EL (cell line): ENCODE measurements at places on chromosomes 12 and 14.

DNA sequence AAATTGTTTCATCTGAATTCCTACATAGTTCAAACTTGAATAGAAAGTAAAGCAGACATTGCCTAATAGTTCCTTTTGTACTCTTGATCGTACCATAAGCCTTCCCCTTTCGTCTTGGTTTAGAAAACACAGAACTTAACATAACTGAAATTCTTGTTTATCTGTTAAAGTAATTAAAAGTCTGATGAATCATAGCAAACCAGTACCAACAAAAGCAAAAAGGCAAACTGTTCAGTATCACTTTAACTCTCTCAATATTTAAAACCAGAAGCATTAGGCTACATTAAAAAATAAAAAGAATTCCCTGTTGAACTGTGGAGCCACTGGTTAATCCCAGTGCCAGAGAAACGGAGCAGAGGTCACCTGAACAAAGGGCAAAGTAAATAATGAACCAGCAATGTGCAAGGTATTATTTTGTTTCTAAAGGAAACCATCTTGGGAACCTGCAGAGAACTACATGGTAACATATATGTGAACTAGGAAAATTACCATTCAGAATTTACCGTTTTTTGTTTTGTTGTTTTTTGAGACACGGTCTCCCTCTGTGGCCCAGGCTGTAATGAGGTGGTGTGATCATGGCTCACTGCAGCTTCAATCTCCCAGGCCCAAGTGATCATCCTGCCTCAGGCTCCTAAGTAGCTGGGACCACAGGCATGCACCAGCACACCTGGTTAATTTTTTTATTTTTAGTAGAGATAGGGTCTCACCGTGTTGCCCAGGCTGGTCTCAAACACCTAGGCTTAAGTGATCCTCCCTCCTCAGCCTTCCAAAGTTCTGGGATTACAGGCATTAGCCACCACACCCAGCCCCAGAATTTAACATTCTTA is 17.1 kb upstream of the HIGD1C start:
- DNase-seq = peak; percentile 29

DNA sequence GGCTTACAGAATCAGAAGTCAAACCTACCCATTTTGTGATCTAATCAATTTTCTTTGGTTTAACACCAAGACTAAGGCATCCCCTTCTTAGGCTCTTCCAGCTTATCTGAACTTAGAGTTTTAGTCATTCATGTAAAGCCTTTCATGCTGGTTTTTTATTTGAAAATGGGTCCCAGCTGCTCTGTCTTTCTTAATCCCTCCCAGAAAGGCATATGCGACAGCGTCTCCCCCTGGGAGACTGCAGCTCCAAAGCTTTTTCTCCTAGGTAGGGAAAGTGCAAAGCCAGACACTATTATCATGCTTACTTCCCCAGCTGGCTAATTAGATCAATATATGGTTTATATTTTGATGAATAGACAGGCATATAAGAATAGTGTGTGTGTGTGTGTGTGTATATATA is 96.6 kb upstream of the E2F7 start:
- no peak for DNase-seq

DNA sequence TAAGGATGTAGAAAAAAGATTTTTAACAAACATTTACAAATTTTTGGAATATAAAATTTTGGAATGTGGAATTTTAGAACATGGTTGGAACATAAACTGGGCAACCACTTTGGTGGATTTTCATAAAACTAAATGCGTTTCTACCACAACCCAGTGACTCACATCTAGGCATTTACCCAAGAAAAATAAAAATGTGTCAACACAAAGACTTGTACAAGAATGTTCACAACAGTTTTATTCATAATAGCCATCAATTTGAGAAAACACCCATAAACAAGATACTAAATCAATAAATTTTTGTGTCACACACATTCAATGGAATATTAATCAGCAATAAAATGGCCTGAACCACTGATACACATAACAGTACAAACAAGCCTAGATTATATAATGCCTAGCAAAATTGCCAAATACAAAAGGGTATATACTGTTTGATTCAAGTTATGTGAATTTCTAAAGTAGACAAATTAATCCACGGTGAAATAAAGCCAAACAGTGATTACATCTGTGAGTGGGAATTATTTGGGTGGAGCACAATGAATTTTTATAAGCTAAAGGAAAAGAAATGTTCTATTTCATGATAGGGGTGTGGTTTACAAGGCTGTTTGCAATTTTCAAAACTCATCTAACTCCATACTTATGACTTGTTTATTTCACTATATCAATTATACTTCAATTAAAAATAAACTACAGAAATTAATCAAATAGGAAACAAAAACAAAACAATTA is 415.2 kb upstream of the OR4E1 start:
- peak; percentile 6 for DNase-seq

DNA sequence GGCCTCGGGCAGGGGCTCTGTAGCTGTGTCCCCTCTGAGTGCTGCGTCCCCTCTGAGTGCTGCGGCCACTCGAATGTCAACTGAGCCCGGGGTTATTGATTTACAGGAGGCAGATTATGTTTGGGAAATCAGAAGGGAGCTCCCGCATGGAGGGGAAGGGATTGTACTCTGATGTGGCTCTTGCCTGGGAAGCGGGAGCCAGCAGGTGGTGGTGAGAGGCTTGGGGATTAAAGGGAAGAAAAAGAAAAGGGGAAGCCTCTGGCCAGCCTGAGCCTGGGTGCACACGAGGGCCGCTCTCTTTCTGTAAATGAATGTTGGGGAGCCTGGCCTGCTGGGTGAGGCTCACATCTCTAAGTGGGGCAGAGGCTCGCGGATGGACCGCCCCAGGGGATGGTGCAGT is 143.7 kb downstream of the AACS start:
- no peak for DNase-seq

- DNase-seq = peak; percentile 15
Observed at GRCh38 chr12:2049604-2050540, 2.9 kb upstream of the CACNA1C start.

DNA sequence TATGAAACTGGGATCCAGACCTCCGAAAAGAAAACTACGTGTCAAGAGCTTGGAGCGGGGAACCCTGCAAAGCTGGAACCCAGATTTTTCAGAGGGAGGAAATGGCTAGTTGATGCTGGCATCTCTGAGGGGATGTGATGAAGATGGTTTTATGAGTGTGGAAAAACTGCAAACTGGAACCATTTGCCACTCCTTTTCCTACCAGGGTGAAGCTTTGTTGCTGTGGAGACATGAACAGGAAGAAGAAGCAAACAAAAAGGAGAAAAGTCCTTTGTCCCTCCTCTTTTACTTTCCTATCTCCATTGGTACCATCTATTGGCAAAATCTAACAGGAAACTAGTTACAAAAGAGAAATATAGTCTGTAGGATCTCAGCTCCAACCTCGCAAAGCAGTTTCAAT is 39.2 kb downstream of the CDK17 start:
- DNase-seq = no peak

DNA sequence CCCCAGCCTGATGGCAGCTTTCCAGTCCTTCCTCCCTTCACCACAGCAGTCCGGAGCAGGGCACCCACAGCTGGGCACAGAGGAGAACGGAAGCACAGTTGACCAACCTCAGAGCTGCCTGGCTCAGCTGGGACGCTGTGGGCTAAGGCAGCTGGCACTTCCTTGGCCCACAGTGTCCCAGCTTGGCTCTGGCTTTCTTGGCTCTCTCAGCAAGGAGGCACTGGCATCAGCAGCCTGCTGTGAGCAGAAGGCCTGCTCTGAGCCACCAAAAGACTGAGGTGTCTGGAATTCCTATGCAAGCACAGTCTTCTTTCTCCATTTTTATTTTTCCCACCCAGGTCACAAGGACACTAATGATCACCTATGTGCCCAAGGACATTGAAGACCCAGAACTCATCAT is 32.6 kb downstream of the NGB start:
- DNase-seq = no peak

DNA sequence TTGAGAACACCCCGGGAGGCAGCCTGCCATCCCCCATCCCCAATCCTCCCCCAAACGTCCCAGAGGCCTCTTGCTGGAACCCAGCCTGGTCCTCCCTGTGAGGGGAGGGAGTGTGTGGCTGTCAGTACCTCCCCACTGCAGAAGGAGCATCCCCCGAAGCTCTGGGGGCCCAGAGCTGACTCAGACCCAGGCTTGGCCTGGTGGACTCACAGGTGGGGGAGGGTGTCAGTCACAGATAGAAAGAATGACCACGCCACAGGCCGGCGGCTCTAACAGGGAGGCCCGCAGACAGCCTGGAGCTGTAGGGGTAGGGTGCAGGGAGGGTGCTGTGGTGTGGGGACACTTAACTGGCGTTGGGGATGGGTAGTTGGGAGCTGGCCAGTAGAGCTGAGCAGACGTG is 5.3 kb downstream of the HHIPL1 start:
- DNase-seq = no peak

DNA sequence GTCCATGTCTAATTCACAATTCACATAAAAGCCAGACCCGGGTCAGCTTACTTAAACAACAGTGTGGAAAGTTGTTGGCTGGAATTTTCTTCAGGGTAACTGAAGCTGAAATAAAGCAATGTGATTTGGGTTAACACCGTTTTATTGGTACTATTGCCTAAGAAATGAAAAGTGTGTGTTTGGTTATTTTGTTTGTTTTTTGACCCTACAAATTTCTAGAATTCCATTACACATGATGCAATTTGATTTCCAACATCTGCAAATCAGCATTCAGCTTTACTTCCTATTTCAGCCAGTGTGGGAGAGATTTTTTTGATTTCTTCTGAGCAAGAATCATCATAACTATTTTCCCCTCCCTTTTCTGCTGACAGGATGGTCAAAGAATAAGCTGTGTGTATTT is 45.7 kb upstream of the CLMN start:
- peak; percentile 6 for DNase-seq

DNA sequence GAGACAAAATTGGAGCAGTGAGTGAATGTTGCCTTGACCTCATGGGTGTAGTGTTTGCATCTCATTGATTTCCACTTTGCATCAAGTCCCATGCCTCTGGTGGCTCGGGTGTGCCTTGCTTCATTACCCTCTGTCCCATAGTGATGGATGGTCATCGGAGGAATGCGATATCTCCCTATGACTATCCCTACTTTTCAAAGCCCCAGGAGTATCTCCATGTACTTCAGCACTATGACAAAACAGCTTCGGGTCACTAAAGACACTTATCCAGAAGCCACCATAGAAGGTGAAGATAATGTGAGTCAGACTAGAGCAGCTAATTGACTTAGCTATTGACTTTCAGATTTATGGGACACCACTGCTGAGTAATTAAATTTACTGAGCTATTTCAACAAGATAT is 355.1 kb upstream of the CCDC196 start:
- no peak for DNase-seq

- DNase-seq = no peak
Observed at GRCh38 chr14:94771906-94772490, 2.1 kb upstream of the GSC start.

GRCh38 chr14:44463356-44464004 is 43.6 kb downstream of the FSCB start:
- no peak for DNase-seq

- no peak for DNase-seq
Observed at GRCh38 chr14:95818581-95818980, 58.1 kb upstream of the TUNAR start.

- DNase-seq = peak; percentile 52
Observed at GRCh38 chr12:120115692-120116440, 687 bp downstream of the RAB35 start.

DNA sequence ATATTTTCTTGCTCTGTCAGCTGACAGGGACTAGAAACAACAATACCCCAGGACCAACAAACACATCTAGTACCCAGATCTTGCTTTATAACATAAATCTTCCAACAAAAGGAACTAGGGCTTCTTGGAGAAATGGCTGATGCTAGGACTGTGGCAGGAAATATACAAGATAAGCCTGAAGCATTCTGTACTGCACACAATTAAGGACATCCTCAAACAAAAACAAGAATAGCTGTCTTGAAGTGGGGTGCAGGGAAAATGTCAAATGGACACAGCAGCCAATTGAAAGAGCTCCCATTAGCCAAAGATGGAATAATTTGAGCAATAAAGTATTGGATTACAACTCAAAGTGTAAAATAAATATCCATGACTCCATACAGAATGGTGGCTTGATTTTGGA is 50.0 kb downstream of the LGMN start:
- no peak for DNase-seq

DNA sequence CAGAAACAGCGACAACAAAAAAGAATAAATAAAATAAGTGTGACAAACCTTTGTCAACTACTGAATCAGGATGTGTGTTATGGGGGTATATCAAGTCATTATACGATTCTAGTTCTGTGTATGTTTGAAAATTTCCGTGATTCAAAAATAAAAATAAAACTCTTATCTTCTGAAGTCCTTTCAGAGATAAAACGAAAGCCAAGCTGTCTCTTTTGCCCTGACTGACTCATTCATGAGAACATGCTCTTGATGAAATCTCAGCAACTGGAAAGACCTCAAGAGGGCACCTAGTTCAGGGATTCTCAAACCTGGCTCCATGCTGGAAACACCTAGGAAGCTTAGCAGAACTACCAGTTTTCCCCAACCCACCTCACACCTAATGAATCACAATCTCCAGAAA is 9.2 kb downstream of the FOXN3 start:
- DNase-seq = no peak

DNA sequence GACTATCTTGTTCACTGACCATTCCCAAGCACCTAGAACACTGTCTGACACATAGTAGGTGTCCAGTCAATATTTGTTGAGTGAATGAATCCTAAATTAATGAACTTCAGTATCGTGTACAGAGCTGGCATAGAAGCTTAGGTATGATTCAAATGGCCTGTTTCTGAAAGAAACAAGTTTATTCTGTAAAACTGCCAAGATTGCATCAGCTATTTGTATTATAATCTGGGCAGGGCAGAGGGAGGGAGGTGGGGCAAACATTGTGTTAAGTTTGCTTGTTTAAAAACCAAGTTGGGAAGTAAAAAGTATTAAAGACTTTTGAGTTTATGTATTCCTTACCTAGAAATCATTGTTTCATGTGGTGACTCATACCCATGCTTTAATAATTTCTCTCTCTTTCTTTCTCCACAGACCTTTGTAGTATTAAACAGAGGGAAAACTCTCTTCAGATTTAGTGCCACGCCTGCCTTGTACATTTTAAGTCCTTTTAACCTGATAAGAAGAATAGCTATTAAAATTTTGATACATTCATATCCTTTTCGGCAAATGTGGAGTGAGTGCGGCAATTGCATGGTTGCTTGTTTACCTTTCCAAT is 92.8 kb downstream of the SCN8A start:
- peak; percentile 65 for DNase-seq

GRCh38 chr12:3775385-3776035 is 22.6 kb upstream of the CRACR2A start:
- DNase-seq = no peak

- no peak for DNase-seq
Observed at GRCh38 chr14:105053996-105054395, 11.2 kb downstream of the GPR132 start.
